Purkinje cell (primary cell): ENCODE measurements at places on chromosomes 1 and 21. TPM values are rescaled to one million over a fixed set of nuclear protein-coding genes. Genes with fewer than 3 reads are reported as not detected.

FAM76A gene
- 11.3 and 13.3 TPM in 2 replicates for polyA plus RNA-seq

OBSCN gene
- polyA plus RNA-seq, result 2.8 and 7.2 TPM in 2 replicates

ODR4 gene
- 13.5 and 20.6 TPM in 2 replicates for polyA plus RNA-seq

HES4 gene
- polyA plus RNA-seq, result not detected in 2 replicates

TTC22 gene
- not detected in 2 replicates for polyA plus RNA-seq

PTGER3 gene
- polyA plus RNA-seq, result 0.20 TPM in 1 of 2 replicates, not detected in the other

FHL3 gene
- polyA plus RNA-seq, result not detected in 2 replicates

PLD5 gene
- polyA plus RNA-seq, result 10.0 and 18.8 TPM in 2 replicates

OR2T2 gene
- polyA plus RNA-seq, result not detected in 2 replicates

SPATA45 gene
- 1.7 TPM in 1 of 2 replicates, not detected in the other for polyA plus RNA-seq

FCRLA gene
- not detected in 2 replicates for polyA plus RNA-seq

MRPS6 gene
- polyA plus RNA-seq, result 121 and 151 TPM in 2 replicates

LRRC39 gene
- polyA plus RNA-seq, result 2.4 and 4.7 TPM in 2 replicates

SPRR2F gene
- polyA plus RNA-seq, result not detected in 2 replicates

LCA5L gene
- polyA plus RNA-seq, result 1.5 and 3.0 TPM in 2 replicates

DNAH14 gene
- polyA plus RNA-seq, result 0.67 TPM in 1 of 2 replicates, not detected in the other

MYBPH gene
- polyA plus RNA-seq, result not detected in 2 replicates

CACHD1 gene
- polyA plus RNA-seq, result 3.1 and 5.5 TPM in 2 replicates

PIGV gene
- 9.5 and 11.1 TPM in 2 replicates for polyA plus RNA-seq

C1QC gene
- 0.56 TPM in 1 of 2 replicates, not detected in the other for polyA plus RNA-seq

F13B gene
- polyA plus RNA-seq, result not detected in 2 replicates

OTUD7B gene
- polyA plus RNA-seq, result 3.5 and 3.9 TPM in 2 replicates

ZBTB17 gene
- polyA plus RNA-seq, result 0.32 and 2.6 TPM in 2 replicates

ARMH1 gene
- 3.7 TPM in 1 of 2 replicates, not detected in the other for polyA plus RNA-seq

OLIG2 gene
- 0.35 and 1.0 TPM in 2 replicates for polyA plus RNA-seq

TNNT2 gene
- not detected in 2 replicates for polyA plus RNA-seq

FCRL4 gene
- not detected in 2 replicates for polyA plus RNA-seq

NBPF6 gene
- not detected in 2 replicates for polyA plus RNA-seq

UBL4B gene
- polyA plus RNA-seq, result not detected in 2 replicates

OR2L13 gene
- 0.48 and 3.1 TPM in 2 replicates for polyA plus RNA-seq

FRRS1 gene
- polyA plus RNA-seq, result not detected in 2 replicates

PDC gene
- polyA plus RNA-seq, result 0.83 TPM in 1 of 2 replicates, not detected in the other

NFASC gene
- polyA plus RNA-seq, result 17.5 and 19.3 TPM in 2 replicates

ENTREP3 gene
- 8.9 and 11.0 TPM in 2 replicates for polyA plus RNA-seq

SLAMF9 gene
- polyA plus RNA-seq, result not detected in 2 replicates

STPG1 gene
- 20.4 and 21.3 TPM in 2 replicates for polyA plus RNA-seq

BTBD19 gene
- not detected in 2 replicates for polyA plus RNA-seq

CYP4B1 gene
- polyA plus RNA-seq, result not detected in 2 replicates

NUDT4B gene
- polyA plus RNA-seq, result not detected in 2 replicates

LCE2A gene
- not detected in 2 replicates for polyA plus RNA-seq
